Suprapubic skin (tissue), 4 donors: ENCODE measurements at places on chromosomes 5 and 9.

DNA sequence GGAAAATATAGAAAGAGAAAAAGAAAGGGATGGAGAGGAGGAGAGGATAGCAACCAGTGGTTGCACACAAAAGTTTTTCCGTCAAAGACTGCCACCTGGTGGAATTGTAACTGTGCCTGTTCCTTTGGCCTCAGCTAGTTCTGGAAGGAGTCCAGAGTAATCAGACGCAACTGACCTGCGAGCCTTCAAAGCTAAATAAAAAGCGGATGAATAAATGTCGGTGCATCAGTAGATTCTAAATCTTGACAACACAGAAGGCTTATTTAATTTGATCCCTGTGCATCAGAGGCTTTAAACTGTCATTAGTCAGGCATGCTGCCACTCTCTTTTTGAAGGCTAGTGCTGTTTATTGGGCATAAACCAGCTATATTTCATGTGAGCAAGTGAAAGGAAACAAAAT is 132.9 kb upstream of the ACO1 start:
- no peak for DNase-seq

DNA sequence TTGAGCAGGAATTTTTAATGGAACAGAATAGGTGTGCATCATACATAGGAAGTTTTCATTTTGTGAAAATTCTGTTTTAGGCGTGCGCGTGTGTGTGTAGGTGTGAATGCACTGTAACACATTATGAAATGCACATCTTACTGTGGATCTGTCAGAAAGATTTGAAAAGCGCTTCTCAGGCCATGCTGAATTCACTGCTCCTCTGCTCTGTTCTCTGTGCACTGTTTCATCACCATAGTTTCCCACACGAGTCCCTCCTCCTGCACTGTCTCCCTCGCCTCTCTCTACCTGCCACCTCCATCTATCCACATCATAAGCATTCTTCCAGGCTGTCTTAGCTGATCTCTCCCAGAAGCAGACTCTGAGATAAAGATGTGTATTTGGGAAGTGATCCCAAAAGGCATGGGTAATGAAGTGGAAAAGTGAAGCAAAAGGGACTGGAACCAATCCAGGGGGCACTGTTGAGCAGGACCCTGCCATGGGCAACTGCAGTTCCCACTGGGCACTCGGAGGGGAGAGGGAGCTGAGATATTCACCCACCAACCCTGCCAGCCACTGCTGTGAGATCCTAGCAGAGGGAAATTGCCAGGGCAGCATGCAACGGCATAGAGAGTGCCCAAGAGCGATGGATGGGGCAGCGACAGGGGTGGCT is 65.9 kb downstream of the GABBR2 start:
- no peak for DNase-seq

- DNase-seq, result no peak
Observed at GRCh38 chr5:40736103-40736875, 19.5 kb downstream of the TTC33 start.

- no peak for DNase-seq
Observed at GRCh38 chr5:60636644-60637043, 63.3 kb downstream of the DEPDC1B start.

- DNase-seq, result no peak
Observed at GRCh38 chr9:72290311-72290710, 74.7 kb downstream of the ZFAND5 start.

GRCh38 chr9:134189470-134190231 is 25.3 kb upstream of the RNU6ATAC start:
- DNase-seq, result peak; percentile 48

DNA sequence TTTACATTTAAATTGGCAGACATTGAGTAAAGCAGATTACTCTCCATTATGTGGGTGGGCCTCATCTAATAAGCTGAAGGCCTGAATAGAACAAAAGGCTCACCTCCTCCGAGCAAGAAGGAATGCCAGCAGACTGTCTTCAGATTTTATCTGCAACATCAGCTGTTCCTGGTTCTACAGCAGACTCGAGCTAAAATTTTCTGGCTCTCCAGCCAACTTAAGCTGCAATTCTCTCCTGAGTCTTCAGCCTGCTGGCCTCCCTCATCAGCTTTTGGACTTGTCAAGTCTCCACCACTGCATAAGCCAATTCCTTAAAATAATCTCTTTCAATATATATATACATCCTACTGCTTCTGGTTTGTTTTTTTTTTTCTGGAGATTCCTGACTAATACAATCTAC is 12.5 kb downstream of the TRPM3 start:
- DNase-seq, result no peak

- no peak for DNase-seq
Observed at GRCh38 chr5:173230690-173231380, 4.2 kb downstream of the NKX2-5 start.

- no peak for DNase-seq
Observed at GRCh38 chr5:147391781-147392180, 118.1 kb downstream of the DPYSL3 start.

GRCh38 chr9:132869266-132869665 is 8.8 kb downstream of the AK8 start:
- DNase-seq, result no peak

DNA sequence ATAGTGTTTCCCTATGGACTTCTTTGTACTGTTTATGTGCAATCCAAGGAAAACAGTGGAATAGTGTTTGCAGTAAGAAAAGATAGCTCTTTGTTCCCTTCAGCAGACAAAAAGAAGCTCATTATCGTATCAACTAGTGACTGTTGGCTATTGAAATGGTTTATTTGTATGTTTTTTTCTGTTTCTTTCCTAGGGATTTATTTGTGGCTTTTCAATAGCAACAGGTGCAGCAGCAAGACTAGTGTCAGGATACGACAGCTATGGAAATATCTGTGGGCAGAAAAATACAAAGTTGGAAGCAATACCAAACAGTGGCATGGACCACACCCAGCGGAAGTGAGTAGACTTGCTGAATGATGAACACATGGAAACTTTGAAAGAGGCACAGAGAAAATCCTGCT is 65.1 kb downstream of the SLC44A1 start:
- DNase-seq, result no peak

- peak; percentile 56 for DNase-seq
Observed at GRCh38 chr9:135602789-135603481, 36.4 kb downstream of the GLT6D1 start.

DNA sequence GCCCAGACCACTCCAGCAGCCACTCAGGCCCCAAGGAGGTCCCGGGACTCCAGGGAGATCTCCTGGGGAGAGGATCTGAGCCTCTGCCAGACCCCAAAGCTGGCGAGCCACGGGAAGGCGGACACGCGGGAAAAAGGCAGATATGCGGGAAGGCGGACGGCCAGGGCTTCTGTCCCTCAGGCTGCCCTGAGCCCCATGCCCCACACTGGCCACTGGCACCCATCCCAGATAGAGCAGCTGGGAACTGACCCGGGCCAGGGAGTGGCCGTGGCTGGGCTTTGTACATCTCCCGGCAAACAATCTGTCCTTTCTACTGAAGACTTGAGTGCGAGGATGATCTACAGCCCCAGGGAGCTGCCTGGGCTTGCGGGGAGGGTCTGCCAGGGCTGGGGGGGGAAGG is 21.1 kb upstream of the NOTCH1 start:
- DNase-seq, result no peak

GRCh38 chr5:175701797-175702196 is 43.9 kb downstream of the HRH2 start:
- peak; percentile 16 for DNase-seq

GRCh38 chr5:113270086-113270485 is 164.7 kb downstream of the TSSK1B start:
- DNase-seq, result no peak

DNA sequence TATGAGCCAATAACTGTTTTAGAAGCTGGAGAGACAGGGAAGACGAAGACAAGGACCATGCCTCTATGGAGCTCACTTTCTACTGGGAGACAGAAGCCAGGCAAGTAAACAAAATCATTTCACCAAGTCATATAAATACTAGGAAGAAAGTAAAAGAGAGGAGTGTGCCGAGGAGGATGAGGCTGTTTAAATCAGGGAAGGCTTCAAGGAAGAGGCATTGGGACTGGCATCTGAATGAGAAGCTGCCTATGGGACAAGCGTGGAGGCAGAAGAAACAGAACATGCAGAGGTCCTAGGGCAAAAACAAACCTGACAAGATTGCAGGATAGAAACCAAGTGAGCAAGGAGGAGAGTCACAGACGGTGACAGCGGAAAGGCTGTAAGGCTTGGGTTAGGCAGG is 68.1 kb upstream of the CPLX2 start:
- no peak for DNase-seq

- no peak for DNase-seq
Observed at GRCh38 chr9:1271367-1271766, 221.2 kb downstream of the DMRT2 start.

GRCh38 chr5:165626161-165626560 is 2120.7 kb downstream of the MAT2B start:
- DNase-seq, result no peak

DNA sequence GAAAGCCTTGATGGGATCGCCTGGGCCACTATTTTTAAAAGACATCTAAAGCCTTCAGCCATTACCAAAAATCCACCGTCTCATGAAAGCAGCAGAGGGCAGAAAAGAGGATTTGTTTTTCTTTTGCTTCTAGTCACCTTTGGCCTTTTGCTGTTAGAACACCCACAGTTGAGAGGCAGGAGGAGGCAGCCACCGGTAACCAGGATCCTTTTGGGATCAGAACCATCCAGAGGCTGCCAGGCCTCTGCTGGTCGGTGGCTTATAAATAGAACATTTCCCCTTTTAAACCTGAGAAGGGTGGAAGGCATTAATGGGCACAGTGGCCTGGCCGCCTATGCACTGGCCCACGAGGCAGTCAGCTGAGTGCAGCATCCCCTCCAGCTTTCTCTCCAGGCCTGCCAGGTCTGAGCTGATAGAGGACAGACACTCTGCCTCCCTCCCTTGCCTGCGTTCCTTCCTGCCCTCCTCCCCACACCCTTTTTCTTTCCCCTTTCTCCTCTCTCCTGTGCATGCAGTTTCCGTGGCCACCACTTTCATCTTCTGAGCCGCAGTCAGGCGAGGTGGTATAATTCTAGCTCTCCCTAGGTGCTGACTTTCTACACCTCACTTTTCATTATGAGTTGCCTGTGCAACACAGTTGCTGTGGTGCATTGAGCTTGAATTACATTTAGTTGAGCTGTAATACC is 253.4 kb downstream of the ARHGAP26 start:
- no peak for DNase-seq

- DNase-seq, result no peak
Observed at GRCh38 chr5:151892393-151892792, 32.3 kb downstream of the GLRA1 start.

- no peak for DNase-seq
Observed at GRCh38 chr5:37812365-37812764, 27.5 kb downstream of the GDNF start.

GRCh38 chr9:121861501-121862180 is 210.2 kb downstream of the DAB2IP start:
- DNase-seq, result no peak
